ENCODE measurements at places on chromosomes 3 and 15. TPM values are rescaled to one million over a fixed set of nuclear protein-coding genes. Genes with fewer than 3 reads are reported as not detected.

Gene ACTRT3
- total RNA-seq, result 1.7 TPM

Gene PARP9
- total RNA-seq, result 12.8 TPM

Gene A4GNT
- not detected for total RNA-seq

Gene TP63
- 86.9 TPM for total RNA-seq

Gene SLC12A8
- total RNA-seq, result 4.3 TPM

Gene TICRR
- total RNA-seq, result 2.4 TPM

Gene ECT2
- total RNA-seq, result 27.8 TPM

Gene DPPA2
- total RNA-seq, result not detected

Gene ISLR
- 46.8 TPM for total RNA-seq

Gene BFSP2
- total RNA-seq, result not detected

DNA sequence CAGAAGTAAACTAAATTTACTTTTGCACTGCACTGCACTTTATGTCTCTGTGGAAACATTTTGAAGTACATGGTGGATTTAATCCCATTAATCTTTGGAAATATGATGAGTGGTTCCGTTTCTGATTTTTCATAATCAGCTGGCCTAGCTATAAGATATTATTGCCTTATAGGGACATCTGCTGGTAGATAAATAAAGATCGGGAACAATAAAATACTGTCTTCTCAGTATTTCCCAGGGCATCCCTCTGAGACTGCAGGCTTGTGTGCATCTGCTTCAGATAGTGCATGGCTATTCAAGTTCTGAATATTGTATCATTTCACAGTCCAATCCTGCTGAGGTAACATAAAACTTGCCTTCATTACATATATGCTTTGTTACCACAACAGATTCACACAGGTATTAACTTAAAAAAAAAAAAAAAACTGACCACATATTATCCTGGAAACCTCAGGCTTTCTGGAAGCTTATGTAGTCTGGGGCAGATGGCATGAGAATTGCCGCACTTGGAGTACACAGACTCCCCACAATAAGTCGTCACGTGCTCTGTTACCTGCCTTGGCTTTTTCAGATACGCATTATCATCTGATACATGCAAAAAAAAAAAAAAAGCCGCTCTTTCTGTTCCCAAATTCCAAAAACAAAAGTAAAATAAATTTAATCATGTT, 330.8 kb upstream of the AGTR1 start:
- peak; percentile 23 for DNase-seq

DNA sequence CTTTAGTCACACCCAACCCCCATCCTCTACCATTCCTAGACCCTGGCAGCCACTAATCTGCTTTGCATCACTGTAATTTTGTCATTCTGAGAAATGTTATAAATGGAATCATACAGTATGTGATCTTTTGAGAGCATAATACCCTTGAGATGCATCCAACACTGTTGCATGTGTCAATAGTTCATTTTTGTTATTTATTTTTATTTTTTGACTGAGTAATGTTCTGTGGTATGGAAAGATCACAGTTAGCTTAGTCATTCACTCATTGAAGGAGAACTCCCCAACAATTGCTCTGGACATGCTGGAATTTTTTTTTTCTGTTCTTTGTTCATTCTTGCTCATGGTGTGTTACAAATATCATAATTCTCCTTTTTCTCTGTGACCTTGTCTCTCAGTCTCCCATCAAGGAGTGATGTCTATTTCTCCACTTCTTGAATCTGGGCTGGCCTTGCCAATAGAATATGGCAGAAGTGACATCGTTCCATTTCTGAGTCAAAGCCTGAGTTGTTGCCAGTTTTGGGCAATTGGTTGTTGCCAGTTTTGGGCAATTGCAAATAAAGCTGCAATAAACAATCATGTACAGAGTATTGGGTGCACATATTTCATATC, 6.8 kb upstream of the ADPGK start:
- DNase-seq, result no peak

- peak; percentile 75 for DNase-seq
Observed at GRCh38 chr15:80876348-80876674, 97.1 kb downstream of the CEMIP start.

- DNase-seq, result no peak
Observed at GRCh38 chr3:36219398-36219797, 160.9 kb upstream of the STAC start.

GRCh38 chr3:52317208-52318000, 1.3 kb downstream of the DNAH1 start:
- DNase-seq, result no peak

GRCh38 chr3:151268267-151269235, 9.8 kb downstream of the P2RY14 start:
- no peak for DNase-seq

DNA sequence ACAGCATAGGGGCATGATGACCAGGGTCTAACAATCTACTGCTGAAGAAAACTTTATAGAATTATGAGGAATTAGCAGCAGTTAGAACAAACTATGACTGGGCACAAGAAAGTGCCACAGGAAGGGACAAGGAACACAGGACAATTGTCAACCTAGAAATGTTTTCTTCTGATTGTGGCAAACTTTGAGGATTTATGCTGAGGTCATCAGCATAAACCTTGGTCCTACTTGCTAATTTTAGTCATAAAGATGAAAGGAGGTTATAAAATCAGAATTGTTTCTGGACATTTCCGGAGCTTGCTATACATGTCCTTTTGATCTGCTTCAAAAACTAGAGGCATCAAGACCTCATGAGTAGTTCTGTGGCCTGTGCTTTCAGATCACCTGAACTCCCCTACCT, 446.6 kb upstream of the THBS1 start:
- no peak for DNase-seq

DNA sequence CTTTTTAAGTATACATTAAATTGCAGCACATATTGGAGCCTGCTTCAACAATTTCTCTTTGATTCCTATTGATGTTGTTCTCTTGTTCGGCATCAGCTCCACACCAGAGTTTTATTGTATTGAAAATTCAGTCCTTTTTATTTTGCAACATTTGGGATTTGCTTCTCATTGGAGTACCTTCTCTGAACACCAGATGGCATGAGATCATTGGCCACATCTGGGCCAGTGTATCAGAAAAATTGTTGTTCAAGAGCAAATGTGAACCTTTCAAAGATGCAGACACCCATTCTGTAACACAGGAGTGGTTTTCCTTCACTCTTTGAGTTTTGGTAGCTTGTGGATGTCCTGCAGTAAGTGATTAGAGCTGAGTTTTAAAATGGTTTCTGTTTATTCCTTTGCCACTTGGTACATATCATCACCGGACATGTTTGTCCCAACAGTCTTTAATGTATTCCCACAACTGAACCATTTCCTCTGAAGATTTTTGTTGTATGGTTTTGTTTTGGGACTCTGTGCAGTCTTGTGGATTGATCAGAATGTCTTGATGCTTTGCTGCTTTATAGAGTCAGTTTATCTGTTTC, 96.1 kb downstream of the MCTP2 start:
- DNase-seq, result peak; percentile 14

All from skin of body (tissue), 3 donors.